ENCODE measurements at places on chromosomes 11 and 22.

DNA sequence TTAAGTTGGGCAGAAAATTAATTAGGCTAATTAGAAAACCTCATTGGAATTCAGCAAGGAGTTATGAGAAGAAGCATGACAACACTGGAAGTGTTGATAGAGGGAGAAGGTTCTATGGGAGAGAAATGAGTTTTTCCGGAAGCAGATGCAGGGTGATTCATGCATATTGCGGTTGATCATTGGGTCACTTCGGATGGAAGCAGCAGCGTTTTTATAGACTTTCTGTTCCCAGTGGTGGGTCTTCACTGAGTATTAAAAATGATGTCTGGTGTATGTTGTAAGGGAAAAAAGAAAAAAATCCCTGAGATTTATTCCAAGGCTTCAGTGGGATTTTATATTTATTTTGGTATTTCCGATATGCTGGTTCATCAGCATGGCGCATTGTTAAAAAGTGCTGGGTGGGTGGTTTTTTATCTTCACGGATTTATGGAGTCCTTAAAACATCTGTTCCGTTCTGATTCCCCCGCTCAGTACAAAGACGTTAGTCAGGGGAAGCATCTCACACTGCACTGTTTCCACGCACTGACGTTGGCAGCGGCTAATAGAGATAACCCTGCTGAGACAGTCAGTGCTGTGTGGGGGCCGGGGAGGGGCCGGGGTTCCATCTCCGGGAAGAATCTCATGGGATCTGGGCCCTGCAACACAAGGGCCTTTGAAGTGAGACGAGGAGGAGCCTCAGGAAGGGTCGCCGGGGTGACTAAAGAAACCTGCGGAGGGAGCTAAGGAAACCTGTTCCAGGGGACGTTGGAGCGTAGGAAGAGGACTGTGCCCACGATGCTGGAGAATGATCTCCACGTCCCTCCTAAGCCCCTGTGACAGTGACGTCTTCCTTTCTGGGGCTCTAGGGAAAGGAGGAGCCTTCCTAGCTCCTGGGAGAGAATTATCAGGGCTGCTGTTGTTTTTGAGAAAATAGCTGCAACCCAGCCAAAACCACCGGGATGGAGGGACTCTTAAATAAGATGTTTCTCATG lies 390.0 kb downstream of the NTM start:
- DNase-seq: peak; percentile 95

GRCh38 chr22:25694196-25694907 lies 47.6 kb upstream of the MYO18B start:
- no peak for DNase-seq

DNA sequence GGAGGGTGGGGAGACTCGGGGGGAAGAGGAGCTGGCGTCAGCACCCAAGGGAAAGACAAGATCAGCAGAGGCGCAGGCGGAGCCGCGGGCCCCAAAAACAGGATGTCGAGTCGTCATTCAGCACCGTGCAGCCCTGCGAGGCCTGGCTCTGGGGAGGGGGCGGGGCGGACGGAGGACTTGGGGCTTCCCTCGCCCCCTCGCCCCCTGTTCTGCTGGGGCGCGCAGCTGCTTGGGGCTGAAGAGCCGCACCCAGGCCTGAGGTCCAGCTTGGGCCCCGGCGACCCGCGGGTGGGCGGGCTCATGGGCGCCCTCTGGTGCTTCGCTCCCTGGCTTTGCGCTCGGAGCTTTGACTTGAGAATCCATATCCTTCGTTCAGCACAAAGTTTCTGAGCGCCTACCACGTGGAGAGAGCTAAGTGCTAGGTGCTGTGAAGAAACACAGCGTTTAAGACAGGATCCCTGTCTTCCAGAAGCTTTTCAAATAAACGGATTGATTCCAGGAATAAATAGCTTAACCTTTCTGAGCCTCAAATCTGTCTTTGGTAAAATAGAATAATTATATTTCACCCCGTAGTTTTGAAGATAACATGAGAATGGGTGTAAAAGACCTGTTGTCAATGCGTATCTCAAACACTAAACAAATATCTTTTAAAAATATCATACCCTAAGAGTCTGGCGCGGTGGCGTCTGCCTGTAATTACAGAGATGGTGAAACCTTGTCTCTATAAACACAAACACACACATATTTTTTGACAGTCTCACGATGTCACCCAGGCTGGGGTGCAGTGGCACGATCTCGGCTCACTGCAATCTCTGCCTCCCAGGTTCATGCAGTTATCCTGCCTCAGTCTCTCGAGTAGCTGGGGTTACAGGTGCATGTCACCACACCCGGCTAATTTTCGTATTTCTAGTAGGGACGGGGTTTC lies 929 bp upstream of the RHOG start:
- peak; percentile 81 for DNase-seq

GRCh38 chr11:14058061-14058460 lies 95.5 kb downstream of the SPON1 start:
- no peak for DNase-seq

- no peak for DNase-seq
Measured at GRCh38 chr22:32617903-32618302, 143.3 kb downstream of the FBXO7 start.

DNA sequence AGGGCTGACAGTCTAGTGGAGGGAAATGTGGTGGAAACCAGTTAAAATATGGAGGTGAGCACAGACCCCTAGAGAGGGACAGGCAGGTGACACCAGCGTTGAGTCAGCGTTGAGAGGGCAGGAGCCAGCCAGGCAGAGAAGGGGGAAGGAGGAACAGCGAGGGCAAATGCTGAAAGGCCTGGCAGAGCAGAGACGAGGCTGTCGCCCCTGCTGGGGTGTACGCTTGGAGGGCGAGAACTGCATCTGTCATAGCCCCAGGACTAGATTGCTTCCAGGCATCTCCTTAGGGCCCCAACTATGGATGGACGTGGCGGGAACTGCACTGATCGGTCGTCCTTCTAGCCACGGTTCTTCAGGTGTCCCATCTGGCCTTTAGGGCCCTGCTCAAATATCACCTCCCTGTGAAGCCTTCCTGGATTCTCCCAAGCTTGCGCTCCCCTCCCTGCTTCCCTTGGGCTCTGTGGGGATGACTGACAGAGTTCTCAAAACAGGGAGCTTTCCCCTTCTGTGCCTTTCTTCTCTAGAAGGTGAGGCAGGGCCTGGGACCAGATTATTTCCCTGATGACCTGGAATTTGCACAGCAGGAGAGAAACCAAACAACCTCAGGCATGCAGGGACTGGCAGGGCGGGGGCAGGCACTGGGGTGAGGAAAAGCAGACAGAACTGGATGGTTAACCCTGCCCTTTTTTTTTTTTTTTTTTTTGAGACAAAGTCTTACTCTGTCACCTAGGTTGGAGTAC lies 11.1 kb downstream of the SYNGR1 start:
- peak; percentile 28 for DNase-seq

- DNase-seq: no peak
Measured at GRCh38 chr11:75516886-75517285, 8.9 kb downstream of the GDPD5 start.

GRCh38 chr11:19524171-19524671 lies 188.4 kb upstream of the NAV2 start:
- peak; percentile 6 for DNase-seq

GRCh38 chr11:128098781-128099180 lies 488.6 kb downstream of the ETS1 start:
- no peak for DNase-seq

DNA sequence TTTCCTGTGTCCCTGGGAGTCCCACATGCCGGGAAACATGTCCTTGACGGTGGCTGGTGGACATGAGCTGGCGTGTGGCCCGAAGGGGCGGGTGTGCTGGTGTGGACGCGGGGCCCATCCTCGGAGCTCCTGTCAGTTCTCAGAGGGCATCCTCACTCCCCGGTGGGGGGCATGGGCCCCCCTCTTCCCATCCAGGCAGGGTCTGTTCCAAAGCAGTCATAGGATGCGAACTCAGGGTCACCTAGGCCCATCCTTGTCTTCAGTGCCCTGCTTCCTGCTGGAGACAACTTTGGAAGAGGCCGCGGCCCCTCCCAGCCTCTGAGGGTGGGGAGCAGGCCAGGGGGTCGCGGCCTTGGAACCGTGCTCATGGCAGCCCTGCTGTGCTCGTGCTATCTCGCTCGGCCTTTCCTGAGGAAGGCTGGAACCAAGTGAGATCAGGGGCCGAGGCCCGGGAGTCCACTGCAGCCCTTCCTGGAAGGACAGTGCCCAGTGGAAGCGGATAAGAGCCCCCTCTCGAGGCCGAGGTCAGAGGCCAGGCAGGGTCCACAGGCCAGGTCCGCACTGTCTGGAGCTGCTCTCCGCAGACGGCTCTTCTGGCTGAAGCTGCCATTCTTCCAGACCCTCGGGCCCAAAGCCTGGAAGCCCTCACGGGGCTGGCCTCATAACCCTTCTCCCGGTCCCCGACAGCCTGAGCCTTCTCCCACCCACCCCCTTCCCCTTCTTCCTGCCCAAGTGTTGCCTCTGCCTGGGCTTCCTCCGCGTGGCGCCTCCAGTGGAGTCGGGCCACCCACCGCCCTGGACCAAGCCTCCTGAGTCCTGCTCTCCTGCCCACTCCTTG lies 8.7 kb downstream of the GRK2 start:
- DNase-seq: no peak

- DNase-seq: no peak
Measured at GRCh38 chr11:15657264-15657663, 542.5 kb downstream of the INSC start.

DNA sequence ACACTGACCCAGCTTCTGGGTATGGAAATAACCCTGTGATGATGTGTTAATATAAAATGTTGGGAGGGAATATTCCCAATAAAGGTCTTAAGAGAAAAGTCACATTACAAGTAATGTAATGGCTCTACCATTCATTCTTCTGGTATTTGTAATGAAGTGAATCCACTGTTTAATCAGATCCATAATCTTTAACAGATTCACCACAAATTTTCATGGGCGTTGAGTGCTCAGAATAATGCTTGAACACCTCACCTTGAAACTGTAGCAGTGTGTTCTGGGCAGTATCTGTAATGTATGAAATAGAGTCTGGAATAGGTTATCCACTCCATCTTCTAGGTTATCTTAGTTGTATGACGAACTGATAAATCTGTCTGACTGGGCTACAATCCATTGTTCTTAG lies 26.6 kb upstream of the CRTAM start:
- no peak for DNase-seq

DNA sequence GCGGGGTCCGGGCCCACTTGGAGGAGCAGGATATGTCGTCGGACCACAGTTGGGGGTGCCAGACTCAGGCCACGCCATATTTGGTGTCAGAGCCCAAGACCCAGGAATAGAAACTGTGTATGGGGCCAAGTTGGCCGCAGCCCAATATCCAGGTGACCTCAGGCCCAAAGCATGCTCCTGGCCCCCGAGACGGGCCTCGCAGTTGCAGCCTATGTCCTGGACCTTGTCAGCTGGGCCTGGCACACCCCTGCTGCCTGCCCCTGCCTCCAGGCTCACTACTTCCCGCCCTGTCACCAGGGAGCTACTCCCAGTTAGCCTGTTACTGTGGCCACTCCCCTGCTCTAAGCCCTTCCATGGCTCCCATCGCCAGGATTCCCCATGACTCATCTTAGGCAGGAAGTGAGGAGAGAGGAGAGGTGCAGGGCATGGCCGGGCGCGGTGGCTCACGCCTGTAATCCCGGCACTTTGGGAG lies 23.1 kb downstream of the A4GALT start:
- peak; percentile 80 for DNase-seq

DNA sequence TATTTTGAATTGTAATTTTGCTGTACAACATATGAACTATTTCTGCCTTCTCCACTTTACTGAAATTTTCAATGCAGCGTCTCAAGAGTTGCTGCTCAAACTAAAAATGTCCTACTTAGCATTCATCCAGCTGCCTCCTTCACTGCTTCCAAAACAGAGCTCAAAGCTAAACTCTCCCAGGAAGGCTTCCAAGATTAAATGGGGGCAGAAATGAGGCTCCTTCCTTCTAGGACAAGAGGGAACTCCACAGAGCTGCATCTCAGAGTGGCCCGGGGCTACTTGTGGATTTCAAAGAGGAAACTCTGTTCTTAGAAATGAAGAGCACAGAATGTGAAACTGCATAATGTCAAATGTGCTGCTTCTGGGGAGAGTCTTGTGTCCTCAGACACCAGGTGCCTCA lies 295.9 kb upstream of the NCAM1 start:
- DNase-seq: no peak

DNA sequence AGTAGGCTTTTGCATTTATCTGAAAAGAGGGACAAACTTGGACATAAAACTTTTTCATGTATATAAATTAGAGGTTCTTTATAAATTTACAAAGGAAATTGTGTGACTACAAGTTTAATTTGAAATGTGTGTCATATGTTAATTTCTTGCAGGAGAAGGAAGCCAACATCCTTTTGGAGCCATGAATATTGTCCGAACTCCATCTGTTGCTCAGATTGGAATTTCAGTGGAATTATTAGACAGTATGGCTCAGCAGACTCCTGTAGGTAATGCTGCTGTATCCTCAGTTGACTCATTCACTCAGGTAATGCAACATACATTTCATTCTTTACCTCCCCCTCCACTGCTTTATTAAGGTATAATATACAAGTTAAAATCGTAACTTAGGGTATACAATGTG lies 35.2 kb downstream of the HIKESHI start:
- no peak for DNase-seq

DNA sequence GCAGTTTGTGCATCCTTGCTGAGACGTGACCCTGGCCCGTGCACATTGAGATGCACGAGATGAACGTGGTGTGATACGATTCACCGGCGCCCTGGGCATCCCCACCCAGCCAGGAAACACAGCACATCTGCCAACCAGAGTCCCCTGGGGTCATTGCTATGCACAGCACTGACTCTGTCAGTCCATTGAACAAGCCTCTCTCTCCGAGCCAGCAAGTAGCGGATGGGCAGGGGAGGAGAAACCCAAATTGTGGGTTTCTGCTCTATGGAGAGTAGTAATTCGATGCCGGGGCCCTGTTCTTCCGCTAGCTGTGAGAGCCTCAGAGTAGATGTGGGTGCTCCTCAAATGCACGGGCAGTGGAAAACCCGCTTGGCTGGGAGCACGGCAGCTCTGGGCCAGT lies 85.1 kb downstream of the ARHGAP8 start:
- no peak for DNase-seq

- DNase-seq: peak; percentile 40
Measured at GRCh38 chr11:66768088-66768521, 39.1 kb upstream of the SPTBN2 start.

GRCh38 chr11:109971184-109971523 lies 122.0 kb upstream of the ZC3H12C start:
- DNase-seq: peak; percentile 79

- no peak for DNase-seq
Measured at GRCh38 chr22:41880653-41881052, 34.2 kb downstream of the SHISA8 start.

GRCh38 chr11:76102802-76103201 lies 103.5 kb downstream of the WNT11 start:
- DNase-seq: no peak

DNA sequence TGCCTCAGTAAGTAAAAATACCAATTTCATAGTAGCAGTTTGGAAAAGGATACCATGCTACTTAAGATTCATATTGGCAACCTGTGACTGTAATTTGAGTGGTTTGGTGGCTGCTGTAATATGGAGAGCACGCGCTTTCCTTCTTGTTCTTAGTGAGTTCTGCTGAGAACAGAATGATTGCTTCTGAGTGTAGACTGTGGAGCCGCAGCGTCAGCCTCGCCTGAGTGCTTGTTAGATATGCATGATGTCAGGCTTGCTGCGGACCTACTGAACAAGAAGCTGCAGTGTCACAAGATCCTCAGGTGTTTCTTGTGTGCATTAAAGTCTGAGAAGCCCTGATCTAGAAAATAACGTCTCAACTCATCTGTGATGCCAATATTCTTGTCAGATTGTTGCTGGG lies 143.2 kb downstream of the ARHGAP42 start:
- no peak for DNase-seq

GRCh38 chr22:44158816-44159215 lies 21.9 kb upstream of the PARVG start:
- no peak for DNase-seq

- DNase-seq: no peak
Measured at GRCh38 chr11:118834427-118835028, 43.6 kb upstream of the DDX6 start.

- DNase-seq: no peak
Measured at GRCh38 chr11:21430537-21430936, 761.2 kb downstream of the NELL1 start.
